ENCODE measurements at places on chromosomes 6 and 20. TPM values are rescaled to one million over a fixed set of nuclear protein-coding genes. Genes with fewer than 3 reads are reported as not detected.

KCNB1 gene
- 6.6 TPM for total RNA-seq

ZBTB12 gene
- 0.26 TPM for total RNA-seq

CST2 gene
- not detected for total RNA-seq

DNA sequence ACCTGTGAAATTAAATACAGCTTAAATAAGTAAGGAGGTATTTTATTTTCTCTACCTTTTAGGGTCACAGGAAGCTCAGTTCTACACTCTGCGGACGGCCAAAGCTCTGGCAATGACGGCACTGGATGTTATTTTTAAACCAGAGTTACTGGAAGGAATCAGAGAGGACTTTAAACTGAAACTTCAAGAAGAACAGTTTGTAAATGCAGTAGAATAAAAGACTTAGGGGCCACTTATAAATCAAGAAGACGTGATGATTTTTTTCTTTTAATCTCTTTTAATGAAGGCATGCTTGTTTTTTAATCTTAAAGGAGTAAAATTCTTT lies 16.2 kb downstream of the PM20D2 start:
- H3K27me3 ChIP-seq: no peaks in the 10 kb centered on the region
- H3K4me1 ChIP-seq: peaks cover 12% of the 10 kb centered on the region
- H3K36me3 ChIP-seq: no peaks in the 10 kb centered on the region
- H3K27ac ChIP-seq: peak overlapping the region; percentile 88
- H3K4me3 ChIP-seq: peak overlapping the region; percentile 11

Data from gastrocnemius medialis (tissue), 4 donors.